ENCODE measurements at places on chromosomes 12 and 14.

DNA sequence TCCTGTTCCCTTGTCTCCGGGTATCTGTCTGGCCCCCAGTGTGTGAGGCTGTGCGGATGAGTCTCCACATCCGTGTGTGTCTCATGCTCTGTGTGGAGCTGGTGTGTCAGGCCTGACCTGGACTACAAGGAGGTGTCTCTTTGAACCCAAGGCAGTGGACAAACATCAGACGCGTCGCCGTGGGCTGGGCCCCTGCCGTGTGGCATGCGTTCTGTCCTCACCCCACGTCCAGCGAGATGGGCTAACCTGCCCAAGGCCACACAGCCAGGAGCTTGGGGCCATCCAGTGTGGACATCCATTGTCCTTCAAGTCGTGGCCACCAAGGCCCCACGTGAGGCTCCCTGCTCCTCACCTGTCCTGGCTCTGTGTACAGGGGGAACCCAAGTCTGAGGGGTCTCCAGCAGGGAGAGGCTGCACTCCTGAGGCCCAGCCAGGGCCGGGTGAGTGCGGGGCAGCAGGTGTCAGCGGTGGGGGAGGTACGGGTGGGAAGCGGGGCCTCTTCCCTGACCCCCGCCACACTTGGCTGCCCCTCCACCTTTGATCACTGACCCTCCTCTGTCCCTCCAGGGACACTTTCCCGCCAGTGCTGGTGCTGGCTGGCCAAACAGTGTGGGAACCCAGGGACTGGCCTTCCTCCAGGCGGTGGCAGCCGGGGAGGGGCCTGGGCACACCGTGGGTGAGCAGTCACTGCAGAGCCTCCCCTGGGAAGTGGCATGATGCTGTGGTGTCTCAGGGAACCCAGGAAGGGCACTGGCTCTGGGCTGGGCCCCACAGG, 48.5 kb downstream of the CYP46A1 start:
- no peak overlapping the region for H3K27ac ChIP-seq
- no peaks in the 10 kb centered on the region for H3K4me1 ChIP-seq
- DNase-seq: peak; percentile 44
- no peaks in the 10 kb centered on the region for H3K36me3 ChIP-seq

DNA sequence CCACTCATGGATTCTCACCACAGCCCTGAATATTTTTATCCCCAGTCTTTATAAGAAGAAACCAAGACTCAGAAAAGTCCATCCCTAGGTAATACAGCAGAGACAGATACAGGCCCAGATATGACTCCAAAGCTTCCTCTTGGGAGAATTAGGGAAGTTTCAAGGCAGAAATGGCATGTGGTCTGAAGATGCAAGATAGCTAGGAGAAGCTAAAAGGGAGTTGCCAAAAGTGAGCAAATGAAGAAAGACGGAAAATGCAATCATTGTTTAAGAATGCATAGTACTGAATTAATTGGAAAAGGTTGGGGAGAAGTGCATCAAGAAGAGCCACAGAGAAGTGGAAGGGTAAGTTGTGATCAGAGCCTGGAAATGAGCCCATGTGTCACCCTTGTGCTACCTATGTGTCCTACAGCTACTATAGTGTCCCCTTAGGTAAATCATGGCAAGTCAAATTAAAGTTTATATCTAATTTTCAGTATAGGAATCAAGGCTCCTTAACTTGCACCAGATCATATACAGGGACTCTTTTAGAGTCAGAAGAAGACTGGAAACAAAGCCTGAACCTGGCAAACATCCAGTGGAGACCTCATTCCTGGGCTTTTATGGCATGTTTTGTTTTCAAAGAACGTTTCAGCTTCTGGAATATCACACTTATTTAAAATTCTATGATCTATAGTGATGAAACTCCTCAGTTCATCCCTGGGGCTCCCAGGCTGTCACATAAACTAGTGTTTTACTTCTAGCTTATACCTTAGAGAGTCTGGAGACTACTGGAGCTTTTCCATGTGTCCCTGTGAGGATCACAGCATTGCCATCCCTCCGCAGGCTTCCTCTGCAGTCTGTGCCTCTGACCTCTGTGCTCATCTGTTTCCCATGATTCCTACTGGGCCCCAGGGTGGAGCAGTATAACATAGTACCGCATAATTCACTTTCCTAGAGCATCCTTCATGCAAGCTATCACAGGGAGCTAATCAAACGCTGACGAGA, 189.0 kb upstream of the CDKN3 start:
- H3K27me3 ChIP-seq: peaks cover 15% of the 10 kb centered on the region
- no peak overlapping the region for H3K4me3 ChIP-seq
- no peak for DNase-seq

DNA sequence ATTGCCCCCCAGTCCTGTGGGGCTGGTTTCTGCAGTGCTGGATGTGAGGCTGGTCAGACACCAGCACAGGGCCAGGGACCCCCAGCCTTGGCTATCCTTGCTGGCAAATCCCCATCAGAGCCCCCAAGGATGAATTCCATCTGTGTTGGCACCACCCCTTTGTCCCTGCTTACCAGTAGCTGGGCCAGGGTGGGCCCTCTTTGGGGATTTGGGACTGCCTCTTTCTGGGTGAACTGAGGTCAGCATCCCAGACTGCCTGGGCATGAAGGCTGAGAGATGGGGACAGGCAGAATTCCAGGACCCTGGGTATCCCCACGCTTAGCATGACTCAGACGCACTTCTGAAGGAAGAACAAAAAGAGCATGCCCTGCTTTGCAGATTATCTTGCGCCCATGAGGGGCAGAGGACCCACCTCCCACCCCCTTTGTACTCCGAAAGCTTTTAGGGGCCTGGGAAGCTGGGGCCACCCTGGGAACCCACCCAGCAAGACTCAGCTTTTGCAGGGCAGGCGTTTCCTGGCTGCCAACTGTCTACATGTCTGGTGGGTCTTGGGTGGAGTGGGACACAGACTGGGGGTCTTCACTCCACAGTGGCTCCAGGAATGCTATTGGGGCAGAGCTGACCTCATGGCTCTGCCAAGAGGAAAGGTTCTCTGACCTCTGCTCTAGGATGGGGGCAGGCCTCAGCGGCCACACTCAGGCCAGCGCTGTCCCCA, 26.8 kb downstream of the RFLNA start:
- no peak for DNase-seq
- H3K4me1 ChIP-seq: no peaks in the 10 kb centered on the region
- no peak overlapping the region for H3K27ac ChIP-seq

GRCh38 chr12:107331912-107332311, 238.6 kb upstream of the CRY1 start:
- no peak overlapping the region for H3K27ac ChIP-seq
- H3K36me3 ChIP-seq: peaks cover 4% of the 10 kb centered on the region
- no peak for DNase-seq
- H3K4me3 ChIP-seq: no peak overlapping the region
- peaks cover 66% of the 10 kb centered on the region for H3K4me1 ChIP-seq
- peaks cover 5% of the 10 kb centered on the region for H3K27me3 ChIP-seq

DNA sequence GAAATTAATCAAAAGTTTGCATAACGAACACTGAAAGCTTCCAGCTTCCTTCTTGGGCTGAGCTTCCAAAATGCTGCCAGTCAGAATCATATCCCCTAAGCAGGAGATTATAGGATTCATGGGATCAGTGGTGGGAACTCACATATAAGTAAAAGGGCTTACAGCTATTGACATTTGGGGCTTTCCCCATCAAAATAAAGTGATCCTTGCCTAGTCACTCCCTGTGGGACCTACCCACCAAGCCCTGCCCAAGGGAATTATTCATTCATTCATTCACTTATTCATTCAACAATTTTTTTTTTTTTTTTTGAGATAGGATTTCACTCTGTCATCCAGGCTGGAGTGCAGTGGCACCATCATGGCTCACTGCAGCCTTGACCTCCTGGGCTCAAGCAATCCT, 47.5 kb upstream of the NR1H4 start:
- no peak for DNase-seq
- H3K4me1 ChIP-seq: no peaks in the 10 kb centered on the region
- H3K4me3 ChIP-seq: no peak overlapping the region
- H3K36me3 ChIP-seq: no peaks in the 10 kb centered on the region
- peaks cover 2% of the 10 kb centered on the region for H3K27me3 ChIP-seq

All from natural killer cell treated with Interleukin-12 subunit alpha and Interleukin-12 subunit beta and Interleukin-15 and Interleukin-18, amount 100 ng/mL, for 72 hours (primary cell).